Mesenchymal stem cell (in vitro differentiated cells and primary cell): ENCODE measurements at places on chromosomes 13 and 19.

GRCh38 chr13:41122838-41123237, 9.8 kb downstream of the KBTBD6 start:
- no peak for DNase-seq

DNA sequence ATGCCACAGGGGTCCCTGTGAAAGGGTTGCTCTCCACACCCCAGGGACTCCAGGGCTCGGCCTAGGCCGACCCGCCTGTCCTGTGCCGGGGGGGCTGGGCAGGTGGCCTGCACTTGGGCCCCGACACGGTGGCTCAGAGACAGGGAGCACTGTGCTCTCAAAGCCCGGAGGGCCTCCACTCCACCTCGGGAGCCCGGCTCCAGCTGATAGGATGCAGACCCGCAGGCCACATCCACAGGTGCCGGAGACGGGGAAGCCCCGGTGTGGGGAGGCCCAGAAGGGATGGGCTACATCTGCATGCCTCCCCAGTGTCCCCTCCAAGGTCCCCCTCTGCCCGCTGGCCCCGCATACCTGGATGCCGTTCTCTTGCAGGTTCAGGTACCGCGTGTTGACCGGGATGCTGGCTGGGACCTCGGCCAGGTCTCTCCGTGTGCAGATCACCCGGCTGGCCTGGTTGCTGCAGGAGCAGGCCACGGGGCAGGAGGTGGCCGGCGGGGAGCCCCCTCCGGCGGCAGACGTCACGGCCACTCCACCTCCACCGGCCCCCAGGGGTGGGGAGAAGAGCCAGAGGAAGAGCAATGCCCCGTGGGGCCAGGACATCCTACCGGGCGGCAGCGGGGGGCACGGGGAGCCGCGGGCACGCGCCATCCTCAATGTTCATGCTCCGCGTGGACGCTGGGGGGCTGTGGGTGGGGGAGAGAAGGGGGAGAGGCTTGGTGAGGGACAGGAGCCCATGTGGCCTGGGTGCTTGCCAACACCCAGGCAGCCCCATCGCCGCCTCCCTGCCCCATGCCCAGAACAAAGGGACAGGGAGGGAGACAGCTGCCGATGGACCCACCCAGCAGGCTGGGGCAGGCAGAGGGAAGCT, 19.8 kb downstream of the LRRC4B start:
- no peak for DNase-seq

DNA sequence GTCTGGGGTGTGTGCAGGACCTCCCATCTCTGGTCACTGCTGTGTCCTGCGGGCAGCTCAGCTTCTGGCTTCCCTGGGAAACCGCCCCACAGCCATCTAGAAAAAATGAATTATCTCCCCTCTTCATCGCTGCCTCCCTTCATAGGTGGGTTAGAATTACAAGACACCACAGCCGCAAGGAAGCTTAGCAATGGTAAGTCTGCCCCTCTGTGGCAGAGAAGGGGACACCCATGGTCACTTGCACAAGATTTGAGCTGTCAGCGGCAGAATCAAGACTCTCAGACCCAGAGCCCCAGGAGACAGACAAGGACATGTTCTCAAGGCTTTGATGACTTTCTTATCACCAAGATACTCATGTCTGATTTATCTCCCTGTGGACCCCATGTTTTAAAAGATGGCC, 110.8 kb upstream of the PABPC3 start:
- DNase-seq: no peak

GRCh38 chr19:33424181-33424580, 50.7 kb downstream of the CEBPG start:
- no peak for DNase-seq

DNA sequence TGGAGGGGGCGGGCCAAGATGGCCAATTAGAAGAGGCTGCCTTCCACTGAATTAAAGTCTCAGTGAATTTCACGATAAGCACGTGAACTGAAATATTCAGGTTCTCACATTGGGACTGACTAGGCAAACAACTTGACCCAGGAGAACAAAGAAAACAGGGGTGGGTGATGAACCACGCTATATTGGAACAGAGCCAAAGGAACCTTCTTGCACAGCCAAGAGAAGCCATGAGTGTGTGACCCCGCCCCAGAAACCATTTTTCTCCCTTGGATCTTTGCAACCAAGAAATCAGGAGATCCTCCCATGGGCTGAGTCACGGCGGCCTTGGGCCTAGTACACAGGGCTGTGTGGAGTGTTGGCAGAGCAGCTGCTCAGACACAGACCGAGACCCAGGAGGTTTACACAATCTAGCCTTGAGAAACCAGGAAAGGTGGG, 36.8 kb downstream of the ERICH4 start:
- DNase-seq: no peak

- peak; percentile 14 for DNase-seq
Measured at GRCh38 chr13:89199138-89199537, 1528.0 kb downstream of the SLITRK5 start.

DNA sequence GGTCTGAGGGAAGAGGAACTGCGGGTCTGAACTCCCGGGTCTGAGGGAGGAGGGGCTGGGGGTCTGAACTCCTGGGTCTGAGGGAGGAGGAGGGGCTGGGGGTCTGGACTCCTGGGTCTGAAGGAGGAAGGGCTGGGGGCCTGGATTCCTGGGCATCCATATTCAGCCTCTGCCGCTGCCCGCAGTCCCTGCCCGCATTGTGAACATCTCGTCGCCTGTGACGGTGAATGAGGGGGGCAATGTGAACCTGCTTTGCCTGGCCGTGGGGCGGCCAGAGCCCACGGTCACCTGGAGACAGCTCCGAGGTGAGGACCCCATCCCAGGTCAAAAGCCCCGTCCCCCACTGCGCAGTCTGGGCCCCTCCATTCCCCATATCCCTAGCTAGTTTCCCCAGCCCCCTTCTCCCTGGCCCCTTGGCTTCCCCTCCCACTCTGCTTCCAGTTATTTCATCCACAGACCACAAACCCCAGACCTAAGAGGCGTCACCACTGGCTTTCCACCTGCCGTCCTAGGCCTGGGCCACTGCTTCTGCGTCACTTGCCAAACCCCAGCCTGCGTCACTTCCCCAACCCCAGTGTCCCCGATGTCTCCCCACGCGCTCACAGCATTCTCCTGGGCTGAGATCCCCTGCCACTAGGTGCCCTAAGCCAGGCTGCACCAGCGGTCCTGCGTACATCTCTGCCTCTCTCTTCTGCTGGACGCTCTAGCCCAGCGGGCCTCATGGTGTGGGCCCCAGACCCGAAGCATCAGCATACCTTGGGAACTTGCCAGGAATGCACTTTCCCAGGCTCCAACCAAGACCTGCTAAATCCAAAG, 13.9 kb downstream of the IGLON5 start:
- DNase-seq: no peak

DNA sequence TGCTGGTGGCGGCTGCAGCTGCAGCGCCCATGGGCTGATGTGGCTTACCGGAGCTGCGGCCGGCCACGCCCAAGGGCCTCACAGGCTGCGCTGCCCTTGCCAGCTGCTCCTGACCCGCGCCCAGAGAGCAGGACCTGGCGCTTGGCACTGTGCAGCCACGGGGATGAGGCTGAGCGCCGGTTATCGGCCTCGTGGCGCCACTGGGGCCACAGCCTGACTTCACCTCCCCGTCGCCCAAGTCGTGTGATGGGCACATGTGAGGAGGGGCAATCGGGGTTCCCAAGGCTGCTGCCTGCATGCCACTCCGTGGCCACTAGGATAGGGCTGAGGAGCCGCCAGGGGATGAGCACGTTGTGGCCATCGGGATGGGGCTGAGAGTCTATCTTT, 77.2 kb upstream of the PABPC3 start:
- DNase-seq: no peak

DNA sequence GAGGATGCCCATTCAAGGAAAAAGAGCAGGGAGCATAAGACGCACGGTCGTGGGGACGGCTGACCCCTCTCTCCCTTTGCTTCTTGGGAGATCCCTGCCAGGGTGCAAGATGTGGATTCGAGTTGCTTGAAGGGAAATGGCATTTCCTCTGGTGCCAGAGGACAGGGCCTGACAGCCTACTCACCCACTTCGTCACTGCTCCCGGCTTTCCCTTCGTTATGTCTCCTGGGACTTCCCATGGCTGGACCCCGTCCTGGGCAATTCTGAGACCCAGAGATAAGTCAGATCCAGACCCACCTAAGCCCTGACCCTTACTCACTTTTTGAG, 1.2 kb downstream of the TBC1D17 start:
- no peak for DNase-seq

GRCh38 chr13:51559946-51560735, 24.1 kb upstream of the WDFY2 start:
- DNase-seq: no peak

DNA sequence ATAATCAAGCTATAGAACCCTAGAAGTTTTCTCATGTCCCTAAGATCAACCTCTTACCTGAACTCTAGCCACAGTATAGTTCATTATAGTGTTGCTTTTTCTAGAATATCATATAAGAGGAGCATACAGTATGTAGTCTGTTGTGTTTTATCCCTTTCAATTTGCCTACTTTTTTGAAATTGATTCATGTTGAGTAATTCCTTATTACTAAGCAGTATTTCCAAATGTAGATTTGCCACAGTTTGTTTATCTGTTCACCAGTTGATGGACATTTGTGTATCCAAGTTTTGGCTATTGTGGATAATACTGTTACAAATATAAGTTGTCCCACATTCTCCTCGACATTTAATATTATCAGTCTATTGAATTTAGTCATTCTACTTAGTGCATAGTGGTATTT, 138.0 kb downstream of the LMO7 start:
- DNase-seq: no peak

- DNase-seq: no peak
Measured at GRCh38 chr19:50909240-50910070, 1.7 kb downstream of the KLK4 start.

GRCh38 chr13:65843314-65843731, 1386.8 kb downstream of the PCDH9 start:
- no peak for DNase-seq

- DNase-seq: peak; percentile 80
Measured at GRCh38 chr19:18493440-18494266, 28.2 kb downstream of the ELL start.

GRCh38 chr13:104085611-104086010, 1019.4 kb upstream of the SLC10A2 start:
- peak; percentile 41 for DNase-seq

GRCh38 chr13:91347996-91348905, 764 bp downstream of the MIR17HG start:
- DNase-seq: peak; percentile 28

GRCh38 chr13:107553838-107554237, 661.5 kb downstream of the LIG4 start:
- peak; percentile 48 for DNase-seq

DNA sequence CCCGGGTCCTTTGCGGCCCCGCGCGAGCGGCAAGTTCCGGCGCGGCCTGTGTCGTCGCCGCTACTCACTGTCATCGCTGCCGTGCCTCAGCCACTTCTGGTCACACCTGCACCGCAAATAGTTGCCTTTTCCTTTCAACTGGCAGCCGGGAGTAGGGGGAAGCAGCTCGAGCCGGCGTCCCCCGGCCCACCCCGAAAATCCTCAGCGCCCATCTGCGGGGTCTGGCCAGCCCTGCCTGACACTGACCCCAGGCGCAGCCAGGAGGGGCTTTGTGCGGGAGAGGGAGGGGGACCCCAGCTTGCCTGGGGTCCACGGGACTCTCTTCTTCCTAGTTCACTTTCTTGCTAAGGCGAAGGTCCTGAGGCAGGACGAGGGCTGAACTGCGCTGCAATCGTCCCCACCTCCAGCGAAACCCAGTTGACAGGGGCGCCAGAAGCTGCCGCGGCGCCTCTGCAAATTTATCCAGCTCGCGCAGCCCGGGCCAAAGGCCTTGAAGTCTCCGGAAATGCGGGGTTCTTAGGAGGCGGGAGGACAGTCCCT, 1.7 kb downstream of the PDX1 start:
- no peak for DNase-seq

DNA sequence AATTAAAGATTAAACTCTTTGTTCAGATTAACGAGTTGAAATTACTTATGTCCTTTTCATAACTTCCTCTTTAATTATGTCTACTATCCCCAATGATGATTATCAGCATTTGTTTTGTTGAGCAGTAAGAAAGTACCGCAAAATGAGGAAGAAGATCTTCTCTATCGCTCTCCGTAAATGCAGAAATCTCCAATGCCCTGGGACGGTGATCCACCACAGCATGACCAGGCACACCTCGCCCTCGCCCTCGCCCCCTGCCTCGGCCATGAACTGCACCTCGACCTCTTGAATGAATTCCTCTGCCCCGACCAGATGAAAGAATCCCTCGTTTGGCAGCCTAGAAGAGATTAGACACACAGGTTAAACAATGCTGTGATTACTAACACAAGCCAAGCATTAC, 69.1 kb downstream of the RBM26 start:
- DNase-seq: no peak

- DNase-seq: no peak
Measured at GRCh38 chr13:27040826-27041108, 130.8 kb downstream of the USP12 start.
